Astrocyte of the cerebellum (primary cell): ENCODE measurements at places on chromosomes 6 and 20.
A peak's percentile ranks its signal among the peaks of the same experiment; 100 is the strongest.

GRCh38 chr20:34318609-34319443, 15.7 kb upstream of the AHCY start:
- no peak for DNase-seq

GRCh38 chr6:124671324-124671723, 290.9 kb upstream of the RNF217 start:
- no peak for DNase-seq

GRCh38 chr6:24982231-24982630, 46.5 kb upstream of the RIPOR2 start:
- DNase-seq: no peak

DNA sequence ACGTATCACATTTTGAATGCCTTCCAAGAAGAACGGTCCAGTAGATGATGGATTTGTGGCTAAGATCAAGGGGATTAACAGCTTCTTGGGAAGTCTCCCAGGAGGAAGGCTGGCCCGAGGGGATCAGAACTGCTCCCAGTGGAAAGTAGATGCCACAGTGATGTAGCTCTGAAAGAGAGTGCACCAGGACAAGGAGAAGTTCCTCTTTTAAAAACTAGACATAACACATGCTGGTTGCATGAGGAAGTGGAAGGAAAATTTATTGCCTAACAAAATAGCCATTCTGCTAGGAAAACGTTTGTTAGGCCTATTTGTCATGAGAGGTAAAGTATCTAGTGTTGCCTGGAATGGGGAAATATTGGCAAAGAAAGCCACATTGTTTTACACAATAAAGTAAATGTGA, 87.8 kb downstream of the CDH26 start:
- peak; percentile 29 for DNase-seq

GRCh38 chr20:48747840-48748414, 79.9 kb downstream of the PREX1 start:
- DNase-seq: no peak

DNA sequence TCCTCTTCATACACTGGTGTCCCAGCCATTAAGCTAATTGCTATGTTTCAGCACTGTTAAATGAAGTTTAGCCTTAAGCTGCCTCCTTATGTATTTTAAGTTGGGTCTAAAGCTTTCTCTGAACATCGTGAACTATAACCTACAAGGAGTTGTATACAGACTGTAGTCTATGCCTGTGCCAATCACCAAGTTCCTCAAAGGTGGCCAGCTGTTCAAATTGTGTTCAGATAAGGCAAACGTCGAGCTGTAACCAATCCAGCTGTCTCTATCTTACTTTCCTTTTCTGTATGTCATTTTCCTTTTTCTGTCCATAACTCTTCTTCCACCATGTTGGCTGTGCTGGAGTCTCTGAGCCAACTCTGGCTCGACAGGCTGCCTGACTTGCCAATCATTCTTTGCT, 199.6 kb downstream of the OGFRL1 start:
- DNase-seq: no peak

DNA sequence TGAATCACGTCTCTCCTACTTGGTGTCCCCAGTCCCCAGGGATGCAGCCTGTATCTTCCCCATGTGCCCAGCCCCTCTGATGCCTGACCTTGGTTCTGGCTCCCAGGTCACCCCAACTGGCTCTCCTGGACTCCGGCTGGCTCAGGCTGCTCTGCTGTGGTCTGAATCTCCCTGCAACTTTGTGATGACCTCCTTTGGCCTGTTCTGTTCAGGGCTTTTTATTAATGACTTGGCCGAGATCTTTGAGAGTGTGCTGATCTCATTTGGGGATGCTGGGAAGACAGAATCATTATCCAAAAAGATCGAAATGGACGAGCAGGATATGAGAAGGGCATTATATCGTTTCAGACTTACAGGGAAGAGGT, 67.4 kb downstream of the IGF2R start:
- no peak for DNase-seq
